ENCODE measurements at places on chromosomes 3 and 15.

DNA sequence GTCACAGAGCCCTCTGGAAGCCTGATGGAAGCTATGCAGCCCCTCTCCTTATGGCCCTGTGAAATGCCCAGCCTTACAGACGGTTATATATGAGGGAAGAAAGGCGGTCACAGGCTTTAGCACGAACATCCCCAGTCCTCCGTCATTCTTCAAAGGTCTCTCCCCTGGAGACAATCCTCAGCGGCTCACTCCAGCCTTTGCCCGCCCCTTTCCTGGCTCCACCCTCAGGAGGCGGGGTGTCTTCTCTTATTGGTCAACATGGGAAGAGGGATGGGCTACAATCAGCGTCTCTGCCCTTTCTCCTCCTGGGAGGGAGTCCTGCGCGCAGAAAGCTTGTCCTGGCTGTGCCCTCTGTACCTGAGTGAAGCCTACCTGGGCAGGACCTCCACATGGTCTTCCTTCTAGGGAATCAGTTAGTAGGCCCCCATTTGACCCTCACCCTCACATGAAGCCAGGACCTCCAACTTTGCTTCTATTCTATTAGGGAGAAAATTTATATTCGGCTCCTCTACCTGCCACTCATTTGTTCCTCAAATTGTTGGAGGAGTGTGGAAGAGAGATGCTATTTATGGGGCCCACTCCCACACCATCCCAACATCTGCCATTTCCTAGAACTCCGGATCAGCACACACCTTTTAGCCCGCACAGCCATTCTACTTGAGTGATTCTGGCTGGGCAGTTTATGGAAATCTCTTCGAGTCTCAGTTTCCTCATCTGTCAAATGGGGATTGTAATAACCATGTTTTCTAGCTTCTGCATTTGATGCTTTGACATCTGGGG is 112.9 kb upstream of the SLC6A11 start:
- DNase-seq = no peak

- no peak for DNase-seq
Measured at GRCh38 chr3:116517308-116517707, 72.0 kb upstream of the LSAMP start.

DNA sequence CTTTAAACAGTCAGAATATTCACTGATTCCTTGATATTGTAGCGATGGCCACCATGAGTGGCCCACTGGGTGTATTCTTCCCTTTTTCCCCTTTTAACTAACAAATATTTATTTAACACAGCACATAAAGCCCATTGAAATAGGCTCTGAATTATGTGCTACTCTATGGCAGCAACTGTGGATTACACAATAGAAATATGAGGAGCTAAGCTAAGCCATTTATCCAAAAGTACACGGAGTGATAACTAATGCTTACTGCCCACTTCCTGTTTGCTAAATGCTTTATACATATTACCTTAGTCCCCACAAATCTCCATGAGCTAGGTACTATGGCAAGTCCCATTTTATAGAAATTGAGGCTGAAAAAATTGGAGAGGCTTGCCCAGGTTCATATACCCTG is 17.9 kb downstream of the ILDR1 start:
- no peak for DNase-seq

DNA sequence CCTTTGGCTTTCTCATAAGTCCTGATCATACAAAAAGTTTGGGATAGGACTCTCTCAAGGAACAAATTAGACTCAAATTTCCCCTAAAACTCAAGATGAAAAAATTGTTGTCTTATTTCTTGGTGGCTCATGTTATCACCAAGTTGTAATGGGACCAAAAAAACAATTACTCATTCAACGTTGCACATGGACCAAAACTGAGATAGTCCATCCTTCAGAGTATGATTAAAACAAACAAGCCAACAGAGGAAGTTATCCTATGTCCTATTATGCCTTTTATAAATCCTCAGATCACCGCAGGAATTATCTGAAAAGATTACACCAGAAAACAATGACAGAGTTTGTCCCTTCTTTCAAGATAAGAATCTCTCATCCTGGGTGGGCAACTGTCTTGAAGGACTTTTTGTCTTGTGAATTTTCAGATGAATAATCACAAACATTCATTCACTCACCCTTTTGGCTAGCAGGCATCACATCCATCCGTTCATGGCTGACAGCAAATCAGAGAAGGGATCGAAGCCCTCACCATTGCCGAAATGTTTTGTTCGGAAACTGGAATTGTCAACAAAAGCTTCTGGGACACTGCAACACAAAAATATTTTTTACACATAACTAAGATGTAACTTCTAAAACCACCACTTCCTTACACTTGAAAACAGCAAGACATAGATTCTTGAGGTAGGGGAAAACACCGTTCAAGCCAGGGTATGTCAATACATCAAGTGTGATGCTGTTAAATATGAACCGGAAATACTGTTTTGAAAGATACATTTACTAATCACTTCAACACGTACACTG is 90.4 kb downstream of the FOXP1 start:
- no peak for DNase-seq

GRCh38 chr3:52831500-52832301 is 1.2 kb upstream of the ITIH4 start:
- DNase-seq = no peak

GRCh38 chr3:190556351-190556750 is 42.5 kb downstream of the IL1RAP start:
- DNase-seq = no peak

- DNase-seq = no peak
Measured at GRCh38 chr3:127578802-127579201, 11.7 kb downstream of the TPRA1 start.

DNA sequence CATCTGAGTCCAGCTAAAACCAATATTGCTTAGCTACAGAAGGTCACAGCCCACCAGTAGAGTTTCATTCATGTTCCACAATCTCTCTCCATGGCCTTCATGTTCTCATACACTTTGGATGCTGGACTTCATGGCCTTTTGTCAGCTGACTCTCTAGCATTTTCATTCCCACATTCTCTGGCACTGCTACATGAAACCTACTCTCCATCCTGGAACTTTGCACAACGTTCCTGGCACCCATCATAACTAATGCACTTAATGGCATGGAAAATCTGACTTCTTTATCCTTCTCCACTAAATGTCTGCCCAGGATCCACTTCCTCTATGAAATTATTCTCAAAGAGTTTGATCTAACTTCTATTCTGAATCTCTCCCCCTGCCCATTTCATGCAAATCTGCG is 56.9 kb downstream of the SLC9A9 start:
- no peak for DNase-seq

DNA sequence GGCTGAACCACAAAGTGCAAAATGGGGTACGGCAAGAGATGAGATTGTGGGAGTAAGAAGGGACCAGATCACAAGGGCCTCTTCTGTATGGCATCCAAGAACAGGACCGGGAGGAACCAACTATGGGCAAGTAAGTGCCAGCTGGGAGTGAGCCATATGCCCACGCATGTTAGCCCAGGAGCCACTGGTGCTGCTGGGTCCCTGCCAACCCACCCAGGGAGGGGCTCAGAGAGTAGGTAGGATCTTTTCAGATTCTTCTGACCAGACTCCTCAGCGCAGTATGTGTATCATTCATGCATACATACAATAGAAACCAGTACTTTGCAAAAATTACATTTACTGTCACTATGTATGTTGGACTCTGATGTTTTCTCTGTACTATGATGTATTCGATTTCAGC is 54.0 kb downstream of the RAB11A start:
- no peak for DNase-seq

All from right renal pelvis (tissue), 4 donors.